NCI-H446 treated with DMSO at 0.1 percent for 48 hours (cell line): ENCODE measurements at places on chromosomes 6 and 20.

DNA sequence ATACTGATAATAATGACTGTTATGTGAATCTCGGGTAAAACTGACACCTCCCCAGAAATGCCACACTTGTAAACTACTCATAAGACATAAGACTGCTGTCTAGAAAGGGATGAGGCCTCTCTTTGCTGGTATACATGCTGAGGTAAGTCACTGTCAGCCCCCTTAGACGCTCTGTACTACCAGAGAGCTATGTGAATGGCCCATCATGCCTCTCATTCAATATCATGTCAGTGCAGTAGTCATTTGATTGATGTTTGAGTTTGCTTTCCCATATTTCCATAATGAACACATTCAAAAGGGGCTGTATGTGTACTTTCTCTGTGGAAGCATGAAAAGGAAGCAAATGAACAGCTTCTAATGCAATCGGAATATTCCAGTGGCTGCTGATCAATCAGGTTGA is 119.4 kb upstream of the AGPAT4 start:
- no peak for DNase-seq

DNA sequence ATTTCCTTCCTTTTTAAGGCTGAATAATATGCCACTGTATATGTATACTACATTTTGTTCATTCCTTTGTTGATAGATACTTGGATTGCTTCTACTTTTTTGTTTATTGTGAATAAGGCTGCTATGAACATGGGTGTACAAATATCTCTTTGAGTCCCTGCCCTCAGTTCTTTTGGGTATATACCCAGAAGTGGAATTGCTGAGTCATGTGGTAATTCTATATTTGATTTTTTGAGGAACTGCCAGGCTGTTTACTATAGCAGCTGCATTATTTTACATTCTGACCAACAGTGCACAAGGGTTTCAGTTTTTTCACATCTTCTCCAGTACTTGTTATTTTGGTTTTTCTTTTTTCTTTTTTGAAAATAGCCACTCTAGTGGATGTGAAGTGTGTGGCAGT is 34.1 kb downstream of the CDS2 start:
- DNase-seq = no peak

DNA sequence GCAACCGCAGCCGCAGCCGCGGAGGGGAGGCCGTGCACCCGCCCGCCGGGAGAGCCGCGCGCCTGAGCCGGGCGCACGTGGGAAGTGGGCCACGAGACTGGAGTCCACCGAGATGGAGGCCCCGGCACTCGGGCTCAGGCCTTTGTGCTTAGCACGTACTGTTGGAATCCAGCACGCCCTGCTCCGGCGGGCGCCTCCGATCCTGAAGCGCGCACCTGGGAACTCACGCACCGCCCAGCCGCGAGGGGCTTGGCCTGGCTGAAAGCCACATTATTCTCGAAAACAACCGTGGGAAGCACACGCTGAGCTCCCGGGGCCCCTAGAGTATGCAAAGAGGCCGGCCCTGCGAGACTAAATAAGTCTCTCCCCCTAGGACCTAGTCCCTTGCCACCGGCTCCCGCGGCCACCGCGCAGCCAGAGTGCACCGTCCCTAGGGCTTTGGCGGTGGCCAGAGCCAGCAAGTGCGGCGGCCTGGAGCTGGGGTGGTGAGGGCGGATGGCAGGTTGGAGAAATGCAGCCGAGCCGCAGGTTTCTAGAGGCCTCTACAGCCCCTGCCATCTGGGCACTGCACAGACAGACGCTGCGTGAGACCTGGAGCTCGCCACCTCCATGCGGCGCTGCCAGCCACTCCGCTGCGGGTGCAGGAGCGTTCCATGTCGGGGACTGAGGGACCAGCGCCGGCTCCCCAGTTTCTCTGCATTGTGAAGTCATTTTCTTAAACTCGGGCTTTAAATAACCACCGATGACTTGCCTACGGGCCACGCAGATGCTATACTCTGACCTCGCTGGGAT is 42.0 kb upstream of the LY86 start:
- DNase-seq = no peak

- no peak for DNase-seq
Measured at GRCh38 chr20:50003253-50003656, 20.5 kb downstream of the SNAI1 start.

DNA sequence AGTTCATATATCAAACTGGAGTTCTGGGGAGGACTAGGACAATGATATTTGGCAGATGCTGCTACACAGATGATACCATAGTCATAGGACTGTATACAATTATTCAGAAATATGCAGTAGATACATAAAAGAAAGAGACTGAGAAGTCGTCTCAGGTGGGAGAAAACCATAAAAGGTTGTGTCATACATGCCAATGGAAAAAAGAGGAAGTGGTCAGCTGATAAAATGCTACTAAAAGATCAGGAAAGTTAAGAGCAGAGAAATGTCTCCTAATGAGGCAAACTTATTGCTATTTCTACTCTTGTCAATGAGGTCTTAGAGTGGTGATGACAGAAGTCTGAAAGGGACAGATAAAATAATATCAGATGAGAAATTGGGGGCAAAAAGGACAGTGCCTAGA is 407.6 kb downstream of the COL12A1 start:
- DNase-seq = no peak

DNA sequence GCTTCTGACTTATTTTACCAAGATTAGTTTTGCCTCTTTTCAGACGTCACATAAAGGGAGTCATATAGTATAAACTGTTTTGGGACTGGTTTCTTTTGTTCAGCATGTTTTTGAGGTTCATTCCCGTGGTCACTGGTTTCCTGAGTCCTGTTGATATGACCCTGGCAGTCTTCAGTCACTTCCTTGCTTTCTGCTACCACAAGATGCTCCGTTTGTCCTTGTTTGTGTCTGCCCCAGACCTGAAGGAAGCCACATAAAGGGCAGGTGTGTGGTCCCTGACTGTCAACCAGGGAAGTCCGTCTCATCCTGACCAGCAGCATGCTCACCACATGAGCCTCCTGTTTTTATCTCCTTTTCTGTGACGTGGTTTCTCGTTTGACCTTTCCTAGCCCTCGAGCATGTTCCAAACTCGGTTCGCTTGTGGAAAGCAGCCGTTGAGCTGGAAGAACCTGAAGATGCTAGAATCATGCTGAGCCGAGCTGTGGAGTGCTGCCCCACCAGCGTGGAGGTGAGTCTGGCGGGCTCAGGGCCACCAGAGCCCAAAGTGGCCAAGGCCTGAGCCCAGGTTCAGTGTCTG is 26.1 kb upstream of the C20orf204 start:
- no peak for DNase-seq

DNA sequence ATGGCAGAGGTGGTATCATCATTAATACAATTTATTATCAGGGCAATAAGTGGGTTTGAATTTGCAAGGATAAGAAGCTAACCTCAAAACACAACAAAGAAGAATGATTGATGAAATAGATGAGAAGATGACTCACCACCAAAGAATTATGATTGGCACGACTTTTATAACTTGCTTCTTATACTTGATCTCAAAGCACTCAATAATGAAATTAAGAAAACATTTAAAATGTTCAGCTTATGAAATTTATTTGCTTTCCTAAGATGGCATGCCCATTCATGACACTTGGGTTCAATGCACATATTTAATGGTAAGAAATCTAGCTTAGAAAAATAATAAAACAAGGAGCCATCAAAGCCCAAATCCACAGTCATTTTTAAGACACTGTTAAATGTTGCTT is 477.5 kb downstream of the GJA1 start:
- DNase-seq = no peak

DNA sequence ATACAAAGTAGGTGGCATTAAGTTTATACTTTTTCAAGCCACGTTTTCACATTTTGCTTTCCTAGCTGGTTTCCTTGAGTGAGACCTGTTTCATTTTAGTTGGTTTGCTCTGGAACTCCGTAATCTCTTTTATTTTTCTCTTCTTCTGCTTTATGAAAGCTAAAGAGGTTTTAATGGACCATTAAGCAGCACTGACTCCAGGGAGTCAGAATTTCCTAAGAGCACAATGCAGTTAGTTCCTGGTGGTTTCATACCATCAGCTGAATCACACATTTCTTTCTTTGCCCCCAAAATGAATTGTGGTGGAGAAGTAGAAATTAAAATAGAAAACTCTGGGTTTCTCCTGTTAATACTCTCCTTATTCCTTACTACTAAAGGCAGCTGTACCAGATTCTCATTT is 3.4 kb downstream of the OPN5 start:
- no peak for DNase-seq

DNA sequence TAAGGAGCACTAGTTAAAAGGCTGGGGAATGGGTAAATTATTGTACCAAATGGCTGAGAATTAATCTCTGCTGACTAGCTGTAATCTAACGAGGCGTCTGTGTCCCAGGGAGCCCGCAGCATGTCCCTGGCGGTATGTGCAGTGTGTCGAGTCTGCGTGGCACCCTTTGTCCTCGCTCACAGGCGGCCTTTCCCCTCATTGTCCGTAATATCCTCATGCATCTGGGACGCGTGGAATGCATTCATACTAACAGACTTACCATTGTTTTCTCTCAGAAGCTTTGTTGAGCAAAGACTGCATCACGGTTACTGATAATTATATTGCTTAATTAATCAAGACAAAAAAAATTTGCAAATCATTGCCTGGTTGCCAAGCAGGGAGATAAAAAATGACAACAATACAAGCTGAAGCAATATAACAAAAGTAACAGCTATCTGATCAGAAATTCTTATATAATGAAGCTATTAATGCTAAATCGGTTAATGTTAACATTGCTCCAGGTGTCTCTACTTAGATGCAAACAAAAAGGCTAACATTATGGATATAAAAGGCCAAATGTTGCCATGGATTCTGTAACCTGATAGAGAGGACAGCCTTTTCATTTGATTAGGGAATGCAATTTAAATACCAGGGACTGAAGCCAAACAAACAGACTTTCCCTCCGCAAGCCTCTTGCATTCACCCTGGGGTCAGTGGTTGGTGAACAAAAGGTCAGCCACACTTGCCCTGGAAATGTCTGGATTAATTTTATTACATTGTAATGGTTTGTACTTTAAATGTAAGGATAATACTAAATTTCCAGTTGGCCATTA is 124.8 kb downstream of the INSM1 start:
- DNase-seq = no peak

GRCh38 chr6:12233693-12234571 is 56.2 kb upstream of the EDN1 start:
- peak; percentile 27 for DNase-seq

- DNase-seq = no peak
Measured at GRCh38 chr6:158516098-158516497, 43.8 kb upstream of the TMEM181 start.

DNA sequence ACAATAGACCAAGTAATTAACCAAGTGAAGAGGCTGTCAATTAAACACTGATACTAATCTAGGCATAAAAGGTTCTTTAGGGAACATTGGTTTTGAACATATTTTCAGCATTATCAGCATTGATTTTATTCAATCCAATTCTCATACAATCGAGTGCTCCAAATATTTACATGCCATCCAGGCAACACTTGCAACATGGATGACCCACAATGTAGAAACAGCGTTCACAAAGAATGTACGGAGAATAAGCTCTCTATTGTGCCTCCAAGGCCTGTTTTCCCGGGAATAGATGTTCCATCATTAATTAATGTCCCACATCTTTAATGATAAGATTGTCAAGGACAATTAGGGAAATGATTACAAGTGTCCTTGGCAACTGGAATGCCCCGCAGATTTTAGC is 117.4 kb downstream of the RFX6 start:
- DNase-seq = no peak

DNA sequence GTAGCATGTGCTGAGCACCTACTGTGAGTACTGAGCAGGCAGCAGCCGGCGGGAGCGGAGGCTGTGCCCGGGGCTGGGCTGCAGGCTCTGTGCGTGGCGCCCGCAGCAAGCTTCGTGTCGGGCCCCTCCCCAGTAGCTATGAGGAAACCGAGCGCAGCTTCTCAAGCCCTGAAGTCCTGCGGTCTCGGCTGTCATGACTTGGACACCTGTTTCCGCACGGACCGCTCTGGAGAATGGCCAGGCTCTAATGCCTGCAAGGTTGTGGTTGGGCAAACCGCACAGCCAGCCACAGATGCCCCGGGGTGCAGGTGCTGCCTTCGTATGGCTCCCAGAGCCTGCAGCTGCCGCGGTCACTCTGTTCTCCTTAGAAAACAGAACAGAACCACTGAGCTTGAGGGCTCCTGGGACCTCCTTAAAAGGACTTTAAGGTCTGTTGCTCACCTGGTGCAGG is 33.7 kb downstream of the PYGB start:
- no peak for DNase-seq

GRCh38 chr20:17520583-17520982 is 10.6 kb downstream of the BFSP1 start:
- DNase-seq = no peak

DNA sequence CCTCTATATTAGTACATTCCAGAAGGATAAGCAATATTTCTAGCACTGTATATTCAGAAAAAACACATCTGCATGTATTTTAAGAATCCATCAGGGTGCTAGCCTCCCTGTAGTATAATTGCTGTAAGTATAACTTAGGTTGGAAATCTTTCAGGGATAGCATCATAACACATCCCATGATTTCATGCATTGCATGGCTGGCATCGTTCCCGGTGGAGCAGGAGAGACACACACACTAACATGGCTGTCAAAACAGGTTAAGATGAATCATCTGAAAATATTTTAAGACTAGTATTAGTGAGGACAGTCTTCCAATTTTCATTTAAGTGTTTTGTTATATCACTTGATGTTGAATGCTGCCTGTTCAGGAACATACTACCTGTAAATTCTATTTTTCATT is 32.1 kb upstream of the CENPW start:
- DNase-seq = peak; percentile 2

DNA sequence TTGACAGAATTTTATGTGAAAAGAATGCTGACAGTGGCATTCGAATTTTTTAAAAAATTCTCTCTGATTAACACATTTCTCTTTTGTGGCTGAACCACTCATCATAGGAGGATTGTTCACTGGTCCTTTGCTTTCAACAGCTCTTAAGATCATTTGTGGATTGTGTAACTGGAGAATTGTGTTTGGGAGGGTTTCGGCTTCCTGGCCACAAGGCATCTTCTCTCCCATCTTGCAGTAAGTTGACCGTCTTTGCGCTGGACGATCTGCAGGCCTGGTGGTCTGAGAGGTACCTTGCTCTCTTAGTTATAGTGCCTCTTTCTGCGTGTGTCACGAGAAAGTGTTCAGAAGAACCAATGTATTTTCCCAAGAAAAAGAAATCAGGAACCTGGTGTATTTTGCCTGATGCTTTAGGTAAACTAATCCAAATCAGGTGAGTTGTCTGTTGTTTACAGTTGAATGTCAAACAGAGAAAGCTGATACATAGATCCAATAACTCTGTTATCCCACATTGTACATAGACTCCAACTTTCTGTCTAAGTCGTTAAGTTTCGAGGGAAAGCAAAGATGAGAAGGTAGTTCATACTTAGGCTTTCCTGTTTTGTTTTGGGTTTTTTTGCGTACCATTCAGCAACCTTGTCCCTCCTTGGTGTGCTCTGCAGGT is 14.8 kb upstream of the EXOC2 start:
- DNase-seq = no peak

DNA sequence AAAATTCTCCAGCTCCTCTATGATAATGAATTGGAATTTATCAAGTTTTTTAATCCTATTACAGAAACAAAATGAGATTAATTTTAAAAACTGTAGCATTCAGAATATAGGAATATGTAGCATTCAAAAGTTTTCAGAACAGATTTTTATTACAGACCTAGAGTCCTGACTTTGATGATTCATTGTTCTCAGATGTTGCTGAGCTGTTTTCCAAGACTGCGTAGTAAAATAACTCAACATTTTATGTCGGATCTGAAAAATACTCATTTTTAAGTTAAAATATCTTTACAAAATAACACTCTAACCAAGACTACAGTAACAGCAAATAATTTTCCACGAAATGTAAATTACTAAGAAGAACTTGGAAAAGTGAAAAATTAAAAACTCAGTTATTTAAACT is 67.1 kb downstream of the SYCP2 start:
- no peak for DNase-seq
